ENCODE measurements at places on chromosomes 7 and 10. TPM values are rescaled to one million over a fixed set of nuclear protein-coding genes. Genes with fewer than 3 reads are reported as not detected.
A peak's percentile ranks its signal among the peaks of the same experiment; 100 is the strongest.

TUBGCP2 gene
- 54.5 TPM for total RNA-seq

ANXA8L1 gene
- total RNA-seq, result not detected

AGK gene
- total RNA-seq, result 36.6 TPM

OSBPL3 gene
- 13.0 TPM for total RNA-seq

HIF1AN gene
- 6.4 TPM for total RNA-seq

GRCh38 chr10:36634916-36635315 is 490.5 kb upstream of the ANKRD30A start:
- DNase-seq, result no peak

DNA sequence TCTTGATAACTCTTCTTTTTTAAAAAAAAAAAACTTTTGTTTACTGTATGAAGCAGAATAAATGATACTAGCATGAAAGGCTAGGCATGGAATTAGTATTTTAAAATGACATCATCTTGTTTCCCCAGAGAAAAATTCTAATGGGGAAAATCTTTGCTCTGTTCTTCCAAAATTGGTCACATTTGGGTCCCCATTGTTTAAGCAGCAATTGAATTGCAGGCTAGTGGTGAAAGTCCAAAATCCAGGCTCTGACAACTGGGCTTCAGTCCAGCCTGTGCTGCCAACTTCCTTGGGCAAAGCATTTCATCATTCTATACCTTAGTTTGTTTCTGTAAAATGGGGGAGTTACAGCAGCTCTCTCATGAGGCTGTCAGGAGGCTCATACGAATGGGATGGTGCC is 726.4 kb downstream of the KCNMA1 start:
- DNase-seq, result no peak

- DNase-seq, result no peak
These were observed 85.6 kb downstream of the NEUROD6 start for GRCh38 chr7:31254926-31255325.

GRCh38 chr7:1671594-1672451 is 1.7 kb downstream of the ELFN1 start:
- no peak for DNase-seq

DNA sequence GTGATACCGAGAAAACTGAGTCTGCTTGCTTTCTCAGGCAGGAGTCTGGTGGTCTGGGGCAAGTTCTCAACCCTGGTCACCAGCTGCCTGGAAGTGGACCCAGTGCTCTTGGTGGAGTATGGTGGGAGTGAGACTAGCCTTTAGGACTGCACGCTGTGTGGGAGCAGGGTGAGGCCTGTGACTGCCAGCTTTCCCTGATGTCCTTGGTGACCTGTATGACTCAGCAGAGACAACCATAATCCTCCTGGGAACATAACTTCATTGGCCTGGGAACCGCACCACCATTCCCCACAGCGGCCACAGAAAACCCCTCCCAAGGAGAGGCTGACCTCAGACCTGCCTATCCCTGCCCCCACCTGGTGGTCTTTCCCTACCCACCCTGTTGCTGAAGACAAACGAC is 139.5 kb upstream of the CHRM2 start:
- peak; percentile 52 for DNase-seq

GRCh38 chr10:102815790-102816549 is 21.2 kb downstream of the CYP17A1 start:
- no peak for DNase-seq

- DNase-seq, result peak; percentile 16
These were observed 67.8 kb upstream of the PDCD4 start for GRCh38 chr10:110803830-110804338.

Measured in H4 (cell line).